ENCODE measurements at places on chromosomes 3 and 15.

- DNase-seq: no peak
These were observed 6.9 kb downstream of the SLC6A1 start for GRCh38 chr3:10999221-11000107.

DNA sequence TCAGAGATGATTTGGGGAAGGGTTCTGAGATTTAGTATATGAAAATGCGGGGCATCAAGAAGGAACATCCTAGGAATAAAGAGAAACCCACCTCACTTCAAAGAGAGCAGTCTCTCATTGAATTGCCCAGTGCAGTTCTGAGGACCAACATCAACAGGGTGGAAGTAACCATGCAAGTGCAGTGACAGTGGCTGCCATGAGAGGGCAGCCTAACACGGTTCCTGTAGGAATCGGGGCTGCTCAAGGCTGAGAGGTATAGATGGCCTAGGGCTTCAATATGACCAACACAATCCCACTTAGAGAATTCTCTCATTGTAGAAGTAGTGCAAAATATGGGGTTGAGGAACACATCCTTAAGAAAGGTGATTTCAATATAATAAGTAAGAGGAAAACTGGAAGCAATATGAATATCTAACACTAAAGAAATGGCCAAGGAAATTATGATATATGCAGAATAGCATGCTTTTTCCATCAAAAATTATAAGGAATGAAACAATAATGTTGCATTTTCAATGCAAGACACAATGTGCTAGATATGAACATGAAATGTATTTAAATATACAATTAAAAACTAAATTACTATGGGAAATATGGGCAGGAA, 51.1 kb upstream of the ARRDC4 start:
- peak; percentile 5 for DNase-seq

GRCh38 chr3:13770170-13771169, 109.4 kb downstream of the WNT7A start:
- no peak for DNase-seq

- no peak for DNase-seq
These were observed 34.2 kb downstream of the ZNF654 start for GRCh38 chr3:88093266-88093665.

DNA sequence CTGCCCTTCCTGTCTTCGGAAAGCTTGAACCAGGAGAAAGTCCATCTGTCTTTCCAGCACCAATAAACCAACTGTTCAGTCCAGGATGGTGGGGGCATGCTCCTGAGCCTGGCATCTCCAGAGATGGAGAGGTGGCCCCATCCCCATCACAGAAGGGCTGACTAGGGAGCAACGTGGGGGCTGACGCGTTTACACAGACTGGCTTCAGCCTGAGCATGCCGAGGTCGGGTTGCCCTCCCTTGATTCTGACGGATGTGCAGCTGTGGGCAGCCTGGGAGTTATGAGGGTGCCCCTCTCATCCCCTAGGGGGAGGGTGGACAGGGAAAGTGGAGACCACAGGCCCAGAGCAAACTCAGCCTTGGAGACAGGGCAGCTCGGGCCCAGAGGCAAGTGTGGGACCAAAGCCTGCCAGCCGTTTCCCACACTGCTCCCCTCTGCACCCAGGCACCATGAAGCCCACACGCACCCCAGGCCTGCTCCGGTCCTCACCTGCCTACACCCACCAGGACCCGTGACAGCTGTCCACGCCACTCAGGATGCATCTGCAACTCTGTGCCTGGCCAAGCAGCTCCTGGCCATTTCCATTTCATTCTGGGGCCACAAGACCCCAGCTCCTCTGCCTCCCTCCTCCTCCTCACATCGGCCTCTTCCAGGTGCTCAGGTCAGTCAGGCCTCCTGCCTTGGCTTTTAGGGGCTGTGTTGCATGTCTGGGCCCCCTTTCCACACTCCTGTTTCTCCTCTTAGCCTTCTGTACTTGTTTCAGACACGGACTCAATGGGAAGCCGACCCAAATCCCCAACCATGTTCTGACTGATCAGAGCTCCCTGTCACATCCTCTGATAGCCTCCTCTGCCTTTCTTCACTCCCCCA, 48.2 kb upstream of the SLC41A3 start:
- no peak for DNase-seq

- no peak for DNase-seq
These were observed 13.2 kb upstream of the TMEM212 start for GRCh38 chr3:171829841-171830517.

Data from GM12864 (cell line).